ENCODE measurements at places on chromosomes 7 and 10.

GRCh38 chr10:99834410-99834809, 52.0 kb downstream of the ABCC2 start:
- DNase-seq = no peak

DNA sequence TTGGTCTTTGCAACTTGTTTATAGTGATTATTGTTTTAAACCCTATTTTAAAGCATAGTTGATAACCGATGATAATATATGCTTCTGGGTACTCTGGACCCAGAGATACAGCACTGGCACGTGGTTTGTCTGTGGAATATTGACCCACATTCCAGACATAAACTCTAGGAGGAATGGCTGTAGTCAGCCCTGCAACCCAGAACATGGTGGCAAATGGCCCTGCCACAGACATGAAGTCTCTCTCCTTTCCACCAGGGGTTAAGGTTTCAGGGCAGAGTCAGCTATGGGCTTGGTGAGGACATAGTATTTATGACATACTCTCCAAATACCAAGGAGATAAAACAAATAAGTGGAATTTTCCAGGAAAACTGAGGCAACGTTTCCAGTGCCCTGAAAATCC, 83.6 kb downstream of the NAMPT start:
- no peak for DNase-seq

- DNase-seq = no peak
Measured at GRCh38 chr7:48004032-48004431, 24.6 kb upstream of the HUS1 start.

DNA sequence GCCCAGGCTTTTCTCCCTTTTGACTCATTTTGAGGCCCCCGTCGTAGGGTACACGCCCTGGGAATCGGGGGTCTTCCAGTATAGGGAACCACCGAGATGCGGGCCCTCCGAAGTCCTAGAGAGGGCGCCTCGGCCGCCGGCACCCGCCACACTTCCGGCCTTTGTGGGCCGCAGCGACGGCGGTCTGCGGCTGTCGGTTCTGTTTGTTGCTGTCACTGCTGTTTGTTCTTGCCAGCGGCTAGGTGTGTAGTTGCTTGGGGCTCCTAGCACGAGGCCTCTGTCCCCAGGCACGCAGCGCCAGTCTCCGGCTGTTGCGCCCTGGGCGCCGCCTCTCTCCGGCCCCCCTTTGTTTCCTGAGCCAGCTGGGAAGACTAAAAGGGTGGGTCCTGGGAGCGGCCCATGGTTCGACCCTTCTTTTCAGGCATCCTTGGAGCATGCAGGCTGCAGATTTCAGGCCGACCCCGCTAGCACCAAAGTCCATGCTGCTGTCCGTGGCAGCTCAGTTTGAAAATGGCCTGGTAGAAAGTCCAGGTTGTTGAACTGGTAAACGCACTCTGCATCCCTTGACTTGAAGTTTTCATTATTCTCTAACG, 17.8 kb upstream of the ZKSCAN1 start:
- peak; percentile 82 for DNase-seq

DNA sequence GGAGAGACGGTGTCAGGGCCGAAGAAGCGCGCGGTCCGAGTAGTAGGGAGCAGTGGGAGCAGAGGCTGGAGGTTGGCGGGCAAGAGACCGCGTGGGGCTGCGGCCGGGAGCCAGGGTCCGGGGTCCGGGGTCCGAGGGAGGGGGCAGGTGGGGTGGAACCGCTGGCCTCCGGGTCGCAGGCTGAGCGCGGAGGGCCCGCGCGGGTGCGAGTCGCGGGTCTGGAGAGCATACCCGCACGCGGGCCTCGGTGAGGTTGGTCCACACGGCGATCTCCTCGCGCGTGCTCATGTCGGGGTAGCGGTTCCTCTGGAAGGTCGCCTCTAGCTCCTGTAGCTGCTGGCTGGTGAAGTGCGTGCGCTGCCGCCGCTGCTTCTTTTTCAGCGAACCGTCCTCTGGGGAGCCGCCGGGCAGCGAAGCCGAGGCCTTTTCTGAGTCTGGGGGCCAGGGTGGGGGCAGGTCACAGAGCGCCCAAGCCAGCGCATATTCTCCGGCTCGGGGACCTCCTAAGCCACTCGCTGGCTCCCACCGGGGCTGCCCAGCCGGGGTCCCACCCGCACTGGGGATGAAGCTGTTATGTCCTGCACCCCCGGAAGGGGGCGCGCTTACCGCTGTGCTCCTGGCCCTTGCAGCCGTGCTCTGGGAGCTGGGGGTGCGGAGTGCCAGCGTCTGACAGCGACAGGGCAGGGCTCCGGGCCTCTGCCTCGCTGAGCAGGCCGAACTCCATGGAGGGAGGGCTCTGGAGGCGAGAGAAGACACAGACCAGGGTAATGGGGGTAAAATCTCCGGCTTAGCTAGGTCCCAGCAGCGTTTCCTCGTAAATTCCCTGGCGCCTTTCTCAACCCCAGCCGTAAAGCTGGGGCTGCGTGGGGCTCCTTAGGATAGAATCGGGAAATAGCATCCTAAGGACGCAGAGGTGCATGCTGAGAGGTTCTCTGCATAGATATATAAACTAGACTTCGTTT, 5.5 kb downstream of the ELOVL3 start:
- DNase-seq = peak; percentile 84

DNA sequence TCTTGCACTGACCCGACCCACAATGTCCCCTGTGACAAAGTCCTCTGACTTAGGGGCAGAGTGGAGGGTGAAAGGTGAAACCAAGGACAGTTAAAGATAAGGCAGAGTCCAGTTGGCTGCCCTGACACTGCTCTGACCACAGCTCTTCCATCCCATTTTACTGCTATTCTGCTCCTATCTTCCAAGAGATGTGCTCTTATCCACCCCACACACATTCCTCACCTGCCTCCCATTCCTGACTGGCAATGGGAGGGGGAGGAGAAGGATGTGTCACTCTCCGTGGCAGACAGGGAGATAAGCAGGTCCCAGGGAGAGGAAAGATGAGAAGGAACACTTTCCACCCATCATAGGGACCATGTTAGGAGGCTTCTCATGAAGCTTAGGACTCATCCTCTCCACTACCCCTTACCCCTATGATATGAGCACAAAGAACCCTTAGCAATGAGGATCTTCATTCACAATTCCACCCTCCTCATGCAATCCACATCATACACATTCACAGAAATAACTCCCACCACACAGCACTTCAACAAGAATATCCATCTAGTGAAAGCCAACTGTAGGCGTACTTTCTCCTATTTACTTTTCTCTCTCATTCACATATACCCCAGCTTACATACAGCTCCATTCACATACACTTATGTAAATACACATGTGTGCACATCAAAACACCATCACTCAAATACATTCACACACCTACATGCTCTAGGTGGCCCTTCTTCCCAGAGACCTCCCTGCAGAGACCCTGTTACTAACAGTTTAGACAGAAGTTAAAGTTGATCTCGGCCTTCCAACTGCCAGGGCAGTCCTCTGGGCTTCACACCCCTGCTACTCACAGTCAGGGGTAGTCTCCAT, 6.6 kb downstream of the SYNPO2L start:
- no peak for DNase-seq

GRCh38 chr7:112411186-112411795, 39.0 kb upstream of the IFRD1 start:
- no peak for DNase-seq

- no peak for DNase-seq
Measured at GRCh38 chr10:116685807-116686206, 56.6 kb downstream of the HSPA12A start.

Measured in activated T-cell treated with anti-CD3 and anti-CD28 coated beads, Interleukin-2, amount 50 U/mL, for 24 hours (primary cell).